ENCODE measurements at places on chromosomes 3 and 15. TPM values are rescaled to one million over a fixed set of nuclear protein-coding genes. Genes with fewer than 3 reads are reported as not detected.

The CYP1A2 gene
- polyA plus RNA-seq: not detected

DNA sequence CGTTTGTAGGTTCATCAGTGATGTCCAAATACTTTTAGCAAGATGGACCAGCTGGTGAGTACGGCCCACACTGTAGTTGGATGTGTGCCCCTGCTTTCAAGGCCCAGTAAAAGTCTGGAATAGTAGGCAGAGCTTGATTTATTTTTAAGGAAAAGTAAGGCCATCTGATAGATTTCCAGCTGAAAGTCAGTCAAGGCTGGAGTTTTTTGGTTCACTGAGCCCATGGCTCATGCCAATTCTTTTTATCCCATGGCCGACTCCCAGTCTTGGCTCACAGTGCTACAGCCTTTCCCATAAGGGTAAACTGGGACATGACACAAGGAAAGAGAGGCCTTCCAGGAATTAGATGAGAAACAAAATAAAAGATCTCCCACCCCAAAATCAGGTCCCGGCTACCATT is 13.5 kb downstream of the CCDC80 start:
- no peak for DNase-seq

DNA sequence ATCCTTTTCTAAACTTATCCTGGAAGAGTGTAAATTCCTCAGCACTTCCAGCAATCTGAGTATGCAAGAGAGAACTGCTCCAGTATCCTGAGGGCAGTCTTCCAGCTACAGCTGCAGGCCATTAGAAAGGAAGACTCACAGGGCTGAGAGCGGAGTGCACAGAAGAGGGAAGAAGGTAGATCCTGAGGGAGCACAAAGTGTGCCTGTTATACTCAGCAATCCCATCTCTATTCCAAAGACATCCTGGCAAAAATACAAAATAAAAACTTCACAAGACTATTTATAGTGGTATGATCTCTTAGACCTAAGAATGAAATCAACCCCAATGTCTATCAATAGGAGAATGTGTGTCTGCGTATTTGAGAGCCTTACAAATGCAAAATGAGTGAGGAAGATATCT is 292.0 kb downstream of the ZIC1 start:
- no peak for DNase-seq

DNA sequence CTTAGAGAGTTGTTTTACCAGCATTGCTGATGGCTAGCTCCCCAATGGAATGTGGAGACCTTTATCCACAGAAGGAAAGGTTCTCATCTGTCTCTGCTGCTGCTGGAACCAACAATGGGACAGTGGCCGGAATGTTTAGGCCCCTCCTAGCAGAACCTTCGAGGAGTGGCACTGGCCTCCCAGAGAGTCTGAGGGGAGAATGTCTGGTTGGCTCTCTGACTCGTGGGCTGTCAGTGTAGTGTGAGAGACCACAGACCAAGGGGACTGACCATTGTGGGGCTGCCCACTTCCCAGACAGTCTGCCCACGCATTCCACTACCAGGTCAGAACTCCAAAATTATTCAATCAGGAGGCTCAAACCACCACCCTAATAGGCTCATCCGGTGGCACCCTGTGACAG is 5.1 kb downstream of the RASL12 start:
- DNase-seq: no peak

The LDHAL6B gene
- not detected for polyA plus RNA-seq

The EEFSEC gene
- polyA plus RNA-seq: 17.5 TPM

The LRTM1 gene
- not detected for polyA plus RNA-seq

The ATP13A5 gene
- not detected for polyA plus RNA-seq

DNA sequence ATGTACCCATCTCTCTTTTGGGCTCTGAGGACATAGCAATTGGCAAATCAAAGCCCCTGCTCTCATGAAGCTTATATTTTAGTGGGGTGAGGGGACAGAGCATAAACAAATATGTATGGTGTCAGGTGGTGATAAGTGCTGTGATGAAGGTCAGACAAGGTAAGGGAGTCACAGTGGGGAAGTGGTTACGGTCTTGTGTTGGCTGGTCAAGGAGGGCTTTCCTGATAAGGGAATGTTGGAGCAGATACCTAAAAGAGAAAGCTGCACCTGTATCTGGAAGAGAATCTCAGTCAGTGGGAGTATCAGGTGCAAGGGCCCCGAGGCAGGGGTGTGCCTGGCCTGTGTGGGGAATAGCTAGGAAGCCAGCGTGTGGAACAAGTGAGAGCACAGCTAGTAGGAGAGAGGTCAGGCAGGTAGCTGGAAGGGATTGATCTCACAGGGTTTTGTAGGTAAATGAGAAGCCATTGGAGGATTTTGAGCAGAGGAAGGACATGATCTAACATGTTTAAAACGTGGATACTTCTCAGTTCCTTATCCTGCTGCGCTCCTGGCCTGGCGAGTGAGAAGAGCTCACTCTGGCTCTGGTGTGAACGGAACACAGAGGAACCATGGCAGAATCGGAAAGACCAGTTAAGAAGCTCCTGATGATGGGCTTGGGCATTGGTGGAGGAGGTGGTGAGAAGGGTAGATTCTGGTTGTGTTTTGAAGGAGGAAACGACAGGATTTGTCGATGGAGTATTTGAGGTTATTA is 35.5 kb downstream of the MRAS start:
- DNase-seq: no peak

DNA sequence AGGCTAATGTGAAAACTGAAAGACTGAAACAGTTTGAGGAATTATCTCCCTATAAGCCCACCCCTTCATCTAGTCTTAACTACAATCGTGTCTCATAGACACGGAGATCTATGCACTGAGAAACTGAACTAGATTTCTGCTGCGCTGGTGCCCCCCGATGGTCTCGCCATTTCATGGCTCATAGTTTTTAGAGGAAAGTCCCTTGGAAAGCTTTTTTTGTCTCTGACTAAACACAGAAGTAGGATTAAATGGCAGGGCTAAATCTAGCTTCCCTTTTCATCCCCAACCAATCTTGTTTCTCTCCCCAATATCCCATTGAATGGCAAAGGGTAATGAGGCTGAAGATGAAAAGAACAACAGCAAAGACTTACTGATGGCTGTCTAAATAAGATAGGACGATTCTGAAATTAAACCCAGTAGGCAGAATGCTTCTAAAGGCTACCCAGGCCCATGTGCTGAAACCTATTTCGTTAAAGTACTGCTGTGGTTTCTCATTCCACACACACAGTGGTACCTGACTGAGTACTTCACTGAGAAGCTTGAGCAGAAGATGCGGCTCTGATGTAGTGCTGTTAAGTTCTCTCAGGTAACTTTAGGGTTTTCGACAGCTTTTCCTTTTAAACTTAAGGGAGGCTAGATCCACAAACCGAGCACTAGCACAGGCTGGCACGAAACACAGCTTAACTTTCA is 142.7 kb downstream of the GADL1 start:
- peak; percentile 18 for DNase-seq

The FAM81A gene
- 0.91 TPM for polyA plus RNA-seq

GRCh38 chr3:57942872-57943283 is 65.3 kb upstream of the FLNB start:
- peak; percentile 61 for DNase-seq

The FES gene
- 15.6 TPM for polyA plus RNA-seq

GRCh38 chr3:155262295-155262694 is 31.2 kb downstream of the STRIT1 start:
- no peak for DNase-seq

GRCh38 chr3:107791450-107791849 is 268.7 kb downstream of the BBX start:
- DNase-seq: no peak

GRCh38 chr3:155517903-155518302 is 224.4 kb upstream of the STRIT1 start:
- no peak for DNase-seq

- no peak for DNase-seq
These were observed 228.0 kb downstream of the XXYLT1 start for GRCh38 chr3:195042743-195043606.

DNA sequence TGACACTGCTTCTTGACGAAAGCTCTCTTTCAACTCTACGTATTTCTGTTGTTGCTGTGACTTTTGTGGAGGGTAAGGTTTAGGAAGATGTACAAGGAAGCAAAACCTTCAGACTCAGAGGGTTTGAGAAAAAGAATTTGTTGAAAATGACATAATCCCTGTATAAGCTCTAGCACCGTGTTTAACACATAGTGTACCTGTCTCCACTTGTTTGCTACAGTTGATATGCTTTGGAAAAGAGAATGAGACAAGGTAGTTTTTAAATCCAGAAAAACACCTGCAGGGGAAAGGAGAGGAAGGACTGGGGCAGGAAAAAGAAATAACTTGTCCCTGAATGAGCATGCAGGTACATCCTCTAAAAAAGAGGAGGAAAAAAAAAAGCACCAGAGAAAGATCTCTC is 29.6 kb upstream of the CP start:
- no peak for DNase-seq

The SPSB4 gene
- polyA plus RNA-seq: 5.7 TPM

GRCh38 chr15:93973287-93973686 is 258.1 kb upstream of the MCTP2 start:
- DNase-seq: peak; percentile 29

- no peak for DNase-seq
These were observed 5.0 kb upstream of the RAMAC start for GRCh38 chr15:82980981-82981380.

- DNase-seq: no peak
These were observed 43.4 kb downstream of the CDAN1 start for GRCh38 chr15:42693496-42693895.

DNA sequence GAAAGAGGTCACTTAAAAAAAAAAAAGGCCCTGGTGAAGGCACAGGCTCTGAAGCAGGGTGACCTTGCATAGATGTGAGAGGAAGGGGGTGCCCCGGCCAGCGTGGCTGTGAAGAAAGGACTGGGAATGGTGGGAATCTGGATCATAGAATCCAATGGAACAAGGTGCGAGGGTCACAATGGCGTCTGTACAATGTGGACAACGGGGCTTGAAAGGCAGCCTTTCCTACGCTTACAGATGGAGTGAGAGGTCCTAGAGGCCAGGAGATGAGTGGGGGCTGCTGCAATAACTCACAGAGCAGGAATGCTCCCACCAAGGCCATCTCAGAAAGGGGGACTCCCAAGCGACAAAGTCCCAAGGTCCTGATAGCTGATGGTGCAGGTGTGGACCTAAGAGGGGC is 162.2 kb downstream of the ATP10A start:
- DNase-seq: no peak

DNA sequence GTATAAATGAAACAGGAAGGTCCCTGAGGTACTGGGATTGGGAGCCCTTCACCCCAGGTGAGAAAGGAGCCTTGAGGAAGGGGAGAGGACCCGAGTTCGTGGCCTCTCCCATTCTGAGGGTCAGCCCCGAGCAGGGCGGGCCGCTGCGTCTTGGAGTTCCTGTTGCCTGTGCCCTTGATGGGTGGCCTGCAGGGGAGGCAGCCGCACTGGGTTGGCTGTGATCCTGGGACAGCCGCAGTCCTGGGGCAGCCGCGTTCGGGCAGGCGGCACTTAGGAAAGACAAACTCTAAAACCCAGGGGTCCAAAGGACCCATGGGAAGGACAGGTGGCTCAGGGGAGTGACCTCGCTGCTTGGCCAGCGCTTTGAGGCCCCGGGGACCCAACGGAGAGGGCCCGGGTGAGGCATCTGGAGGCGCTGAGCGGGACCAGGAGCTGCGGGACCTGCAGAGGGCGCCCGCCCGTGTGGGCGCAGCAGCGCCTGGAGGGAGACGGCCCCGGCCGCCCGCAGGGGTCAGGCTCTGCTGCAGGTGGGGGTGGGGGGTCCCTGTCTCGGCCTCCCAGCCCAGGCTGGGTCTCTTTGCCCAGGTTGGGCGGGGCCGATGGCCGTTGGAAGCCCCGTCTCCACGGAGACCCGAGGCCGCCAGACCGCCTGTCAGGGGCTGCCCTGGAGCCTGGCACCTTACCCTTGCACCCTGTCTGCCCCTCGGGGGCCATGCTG is 65.1 kb downstream of the HMCES start:
- no peak for DNase-seq

DNA sequence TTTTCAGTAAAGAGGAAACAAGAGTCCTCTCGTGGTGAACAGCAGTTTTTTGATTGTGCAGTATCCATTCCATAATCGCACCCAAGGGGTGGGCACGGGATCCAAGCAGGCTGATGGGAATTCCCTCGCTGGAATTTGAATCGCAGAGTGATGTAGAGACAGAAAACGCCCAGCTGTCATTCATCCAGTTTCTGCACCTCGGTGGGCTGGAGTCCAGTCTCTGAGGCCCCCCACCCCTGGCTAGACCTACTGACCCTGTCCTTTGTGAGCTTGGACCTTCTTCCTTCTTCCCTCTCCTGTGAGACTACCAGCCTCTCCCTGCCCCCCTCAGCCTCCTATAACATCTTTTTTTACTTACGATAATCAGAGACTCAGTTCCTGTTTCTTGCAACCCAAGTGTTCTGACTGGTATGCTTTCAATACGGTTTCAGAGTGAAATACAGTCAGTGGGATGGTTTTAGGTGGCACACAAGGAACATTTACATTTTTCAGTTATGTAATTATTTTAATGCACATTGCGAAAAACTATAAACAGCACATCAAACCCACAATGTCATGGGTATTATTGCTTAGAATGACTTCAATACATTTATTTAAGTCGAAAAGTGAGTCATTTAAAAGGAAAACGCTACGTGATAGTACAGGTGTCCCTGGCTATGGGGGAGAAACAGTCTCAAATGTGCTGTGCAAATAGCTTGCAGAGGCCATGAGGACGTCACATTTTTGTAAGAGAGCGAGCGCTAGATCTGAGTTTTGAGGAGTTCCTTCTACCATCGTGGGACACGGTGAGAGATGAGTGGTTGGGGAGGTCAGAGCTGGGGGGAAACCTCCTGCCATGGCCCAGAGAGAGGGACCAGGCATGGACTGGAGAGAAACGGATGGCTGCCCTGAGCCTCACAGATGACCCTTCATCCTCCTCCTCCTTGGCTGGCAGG is 37.5 kb upstream of the CHST2 start:
- no peak for DNase-seq

DNA sequence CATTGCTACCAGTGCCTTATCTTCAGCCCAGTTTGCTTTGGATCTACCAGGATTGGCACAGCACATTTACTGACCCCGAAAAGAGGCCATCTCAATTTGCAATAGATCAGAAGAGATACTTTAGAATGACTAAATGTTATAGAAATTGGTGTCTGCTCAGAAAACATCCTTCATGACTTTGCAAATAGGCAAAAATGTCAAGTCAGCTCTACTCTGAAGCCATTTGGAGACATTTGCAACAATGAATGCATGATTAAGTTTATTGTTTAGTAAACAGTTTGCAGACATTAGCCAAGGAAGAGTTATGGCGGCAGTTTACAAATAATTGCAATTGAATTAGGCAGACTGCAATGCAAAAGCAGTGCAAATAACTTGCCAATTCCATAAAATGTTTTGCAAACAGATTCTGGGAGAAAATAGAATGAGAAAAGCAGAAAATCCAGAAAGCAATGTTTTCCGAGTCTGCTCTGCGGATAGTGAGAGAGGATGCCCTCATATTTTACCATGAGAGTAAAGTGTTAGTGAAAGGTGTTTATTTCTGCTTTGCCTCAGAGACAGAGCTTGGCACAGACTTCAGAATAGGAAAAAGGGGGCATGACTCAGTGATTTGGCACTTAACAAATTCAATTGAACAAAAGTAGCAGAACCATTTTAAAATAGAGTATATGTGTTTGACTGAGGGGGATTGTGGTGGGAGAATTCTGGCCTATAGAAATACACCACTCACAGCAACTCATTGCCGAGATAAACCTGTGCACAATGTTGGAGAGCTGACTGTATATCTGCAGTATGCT is 334.9 kb upstream of the NR2F2 start:
- DNase-seq: no peak

The PEX5L gene
- 0.08 TPM for polyA plus RNA-seq

The OR5K2 gene
- polyA plus RNA-seq: not detected

The SKOR1 gene
- 0.26 TPM for polyA plus RNA-seq

Measured in heart left ventricle (tissue), 16 donors.